ENCODE measurements at places on chromosomes 2 and 18. TPM values are rescaled to one million over a fixed set of nuclear protein-coding genes. Genes with fewer than 3 reads are reported as not detected.

DNA sequence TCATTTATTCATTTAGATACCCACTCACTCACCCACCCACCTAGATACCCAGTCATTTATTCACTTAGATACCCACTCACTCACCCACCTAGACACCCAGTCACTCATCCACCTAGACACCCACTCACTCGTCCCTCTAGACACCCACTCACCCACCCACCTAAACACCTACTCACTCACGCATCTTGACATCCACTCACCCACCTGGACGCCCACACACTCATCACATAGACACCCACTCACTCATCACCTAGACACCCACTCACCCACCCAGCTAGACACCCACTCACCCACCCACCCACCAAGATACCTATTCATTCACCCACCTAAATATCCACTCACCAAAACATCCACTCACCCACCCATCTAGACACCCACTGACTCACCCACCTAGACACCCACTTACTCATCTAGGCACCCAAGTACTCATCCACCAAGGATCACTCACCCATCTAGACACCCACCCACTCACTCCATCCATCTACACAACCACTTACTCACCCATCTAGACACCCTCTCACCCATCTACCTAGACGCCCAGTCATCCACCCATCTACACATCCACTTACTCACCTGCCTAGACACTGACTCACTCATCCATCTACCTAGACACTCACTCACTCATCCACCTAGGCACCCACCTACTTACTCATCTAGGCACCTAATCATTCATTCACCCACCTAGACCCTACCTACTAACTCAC lies 723.7 kb upstream of the RAB6C start:
- no peaks in the 10 kb centered on the region for H3K36me3 ChIP-seq
- H3K27me3 ChIP-seq = no peaks in the 10 kb centered on the region
- H3K27ac ChIP-seq = no peak overlapping the region
- H3K4me3 ChIP-seq = no peak overlapping the region

GRCh38 chr18:75422341-75422910 lies 5.1 kb downstream of the SMIM21 start:
- DNase-seq = no peak
- H3K27me3 ChIP-seq = no peaks in the 10 kb centered on the region

DNA sequence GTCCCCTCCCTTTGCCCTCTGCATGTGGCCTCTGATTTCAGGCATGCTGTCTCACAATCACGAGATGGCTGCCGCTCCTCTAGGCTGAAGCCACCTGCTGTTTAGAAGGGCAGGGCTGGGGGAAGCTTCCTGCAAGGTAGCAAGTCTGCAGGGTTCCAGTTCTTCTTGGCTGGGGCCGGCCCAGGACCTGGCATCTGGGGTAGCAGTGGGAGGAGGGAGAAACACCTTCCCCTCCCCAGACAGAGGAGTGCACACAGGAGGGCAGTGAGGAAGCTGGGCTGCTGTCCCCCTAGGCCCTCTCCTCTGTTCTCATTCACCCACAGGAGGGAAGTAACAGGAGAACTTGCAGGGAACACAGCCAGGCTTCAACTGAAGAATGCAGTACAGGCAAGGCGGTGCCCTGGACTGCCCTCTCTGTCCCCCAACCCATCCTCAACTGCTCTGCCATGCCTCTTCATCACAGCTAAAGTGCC lies 345.9 kb upstream of the HS6ST1 start:
- no peak for DNase-seq
- no peaks in the 10 kb centered on the region for H3K4me1 ChIP-seq
- no peak overlapping the region for H3K4me3 ChIP-seq
- H3K36me3 ChIP-seq = no peaks in the 10 kb centered on the region

DNA sequence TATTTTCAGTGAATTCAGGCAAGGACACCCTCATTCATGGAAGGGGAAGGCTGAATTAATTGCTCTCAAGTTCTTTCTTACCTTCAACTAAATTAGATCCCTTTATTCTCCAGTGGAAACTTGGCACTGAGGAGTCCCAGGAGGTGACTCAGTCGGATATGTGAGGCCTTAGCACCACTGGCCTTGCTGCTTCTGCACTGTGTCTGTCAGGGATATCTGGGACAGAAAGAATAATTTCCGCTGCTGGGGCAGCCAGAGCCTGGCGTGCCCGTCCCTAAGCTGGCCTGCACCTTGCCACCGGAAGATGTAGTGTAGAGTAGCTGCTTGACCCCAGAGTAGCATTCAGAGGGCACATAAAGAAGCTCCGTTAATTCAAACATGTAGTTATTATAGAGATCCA lies 53.4 kb downstream of the LIMS1 start:
- no peaks in the 10 kb centered on the region for H3K27me3 ChIP-seq
- DNase-seq = no peak
- H3K4me3 ChIP-seq = no peak overlapping the region

DNA sequence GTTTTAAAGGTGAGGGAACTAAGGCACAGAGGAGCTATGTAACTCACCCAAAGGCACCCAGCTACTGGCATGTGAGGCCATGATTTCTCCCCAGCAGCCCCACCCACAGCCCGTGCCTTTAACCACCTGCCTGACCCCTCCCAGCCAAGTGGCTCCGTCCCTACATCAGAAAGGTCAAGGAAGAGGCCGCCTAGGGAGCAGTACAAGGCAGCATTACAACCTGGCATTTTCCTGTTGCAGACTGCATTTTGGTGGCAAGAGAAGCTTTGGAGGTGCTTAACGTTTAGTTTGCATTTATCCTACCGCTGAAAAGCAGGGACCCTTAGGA lies 17.5 kb downstream of the STEAP3 start:
- peaks cover 2% of the 10 kb centered on the region for H3K36me3 ChIP-seq
- no peak overlapping the region for H3K27ac ChIP-seq
- peaks cover 48% of the 10 kb centered on the region for H3K4me1 ChIP-seq
- no peak for DNase-seq

- no peaks in the 10 kb centered on the region for H3K27me3 ChIP-seq
- no peak overlapping the region for H3K4me3 ChIP-seq
- H3K4me1 ChIP-seq = no peaks in the 10 kb centered on the region
- no peaks in the 10 kb centered on the region for H3K36me3 ChIP-seq
- DNase-seq = no peak
Observed at GRCh38 chr2:39179974-39180960, 59.4 kb upstream of the SOS1 start.

- no peak overlapping the region for H3K4me3 ChIP-seq
- no peaks in the 10 kb centered on the region for H3K4me1 ChIP-seq
- no peak for DNase-seq
- H3K36me3 ChIP-seq = no peaks in the 10 kb centered on the region
Observed at GRCh38 chr2:175236930-175237329, 55.4 kb upstream of the ATP5MC3 start.

DNA sequence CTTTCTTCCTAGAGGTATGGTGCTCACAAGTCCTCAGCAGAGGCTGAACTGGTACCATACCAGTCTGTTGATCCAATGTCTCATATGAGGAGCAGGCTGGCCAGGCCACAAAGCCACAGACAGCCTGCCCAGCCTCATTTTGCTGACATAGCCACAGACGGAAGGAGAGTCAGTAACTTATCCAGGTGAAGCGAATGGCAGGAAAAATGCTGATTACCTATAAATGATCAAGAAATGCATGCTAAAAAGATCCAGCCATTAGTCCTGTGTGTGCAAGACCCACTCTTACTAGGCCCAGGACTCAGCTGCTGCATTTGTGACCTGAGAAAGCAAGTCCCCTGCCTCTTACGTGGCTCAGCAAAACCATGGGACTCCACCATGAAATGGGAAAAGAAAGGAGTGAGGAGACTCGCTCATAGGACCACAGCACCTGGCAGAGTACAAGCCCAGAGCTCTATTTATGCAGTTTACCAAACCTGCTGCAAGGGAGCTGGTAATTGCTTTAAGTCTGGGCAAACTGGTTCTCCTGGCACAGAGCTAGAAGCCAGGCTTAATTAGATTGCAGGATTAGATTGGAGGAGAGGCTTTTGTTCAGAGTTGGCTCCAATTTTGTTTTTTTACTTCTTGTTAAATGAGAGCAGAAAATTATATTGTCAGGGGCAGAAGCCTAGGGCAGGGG lies 19.0 kb downstream of the RHOB start:
- H3K36me3 ChIP-seq = no peaks in the 10 kb centered on the region
- H3K4me1 ChIP-seq = no peaks in the 10 kb centered on the region
- no peak overlapping the region for H3K4me3 ChIP-seq
- H3K27ac ChIP-seq = no peak overlapping the region

- peak overlapping the region; percentile 93 for H3K27ac ChIP-seq
- no peaks in the 10 kb centered on the region for H3K36me3 ChIP-seq
- no peak for DNase-seq
- no peaks in the 10 kb centered on the region for H3K27me3 ChIP-seq
Observed at GRCh38 chr2:127407661-127408003, 10.6 kb upstream of the PROC start.

DNA sequence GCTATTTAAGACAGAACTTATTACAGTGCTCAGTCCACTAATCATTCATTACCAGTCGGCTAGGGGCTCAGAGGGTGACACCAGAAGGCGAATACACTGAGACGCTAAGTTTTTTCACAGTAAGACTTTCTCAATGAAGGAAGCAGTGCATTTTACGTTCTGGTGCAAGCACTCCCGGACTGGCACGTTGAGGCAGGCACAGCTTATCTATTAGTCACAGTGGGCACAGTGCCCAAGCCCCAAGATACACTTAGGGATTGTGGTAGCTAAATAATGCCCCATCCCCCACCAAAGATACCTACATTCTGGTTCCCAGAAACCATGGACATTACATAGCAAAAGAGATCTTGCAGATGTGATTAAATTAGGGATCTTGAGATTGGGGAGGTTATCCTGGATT lies 32.6 kb upstream of the BCL11A start:
- H3K4me3 ChIP-seq = no peak overlapping the region
- H3K27me3 ChIP-seq = peaks cover 16% of the 10 kb centered on the region
- no peak overlapping the region for H3K27ac ChIP-seq

DNA sequence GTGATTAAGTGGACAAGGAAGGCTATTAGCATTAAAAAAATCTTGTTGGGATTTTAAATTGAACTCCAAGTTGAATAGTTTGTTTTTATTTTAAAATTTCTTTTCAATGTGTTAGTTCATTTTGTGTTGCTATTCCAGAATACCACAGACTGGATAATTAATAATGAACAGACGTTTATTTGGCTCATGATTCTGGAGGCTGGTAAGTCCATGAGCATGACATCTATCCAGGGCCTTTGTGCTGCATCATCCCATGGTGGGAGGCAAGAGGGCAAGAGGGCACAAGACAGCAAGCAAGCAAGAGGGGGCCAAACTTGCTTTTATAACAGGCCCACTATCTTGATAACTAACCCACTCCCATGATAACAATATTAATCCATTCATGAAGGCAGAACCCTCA lies 22.5 kb downstream of the CCDC85A start:
- no peaks in the 10 kb centered on the region for H3K4me1 ChIP-seq
- no peak overlapping the region for H3K27ac ChIP-seq
- DNase-seq = no peak
- H3K4me3 ChIP-seq = no peak overlapping the region
- H3K36me3 ChIP-seq = no peaks in the 10 kb centered on the region

GRCh38 chr2:101976891-101977290 lies 14.9 kb upstream of the IL1R2 start:
- H3K27me3 ChIP-seq = no peaks in the 10 kb centered on the region
- DNase-seq = no peak
- H3K27ac ChIP-seq = no peak overlapping the region

The FBXO41 gene
- 6.5 TPM for total RNA-seq

The C2orf69 gene
- 21.8 TPM for total RNA-seq

The PPIG gene
- total RNA-seq = 46.5 TPM

The MBOAT2 gene
- total RNA-seq = 34.8 TPM

The ODC1 gene
- total RNA-seq = 159 TPM

The WNT6 gene
- total RNA-seq = 8.1 TPM

The ANKRD39 gene
- total RNA-seq = 24.4 TPM

All from Panc1 (cell line).